DMS79 treated with DMSO at 0.1 percent for 48 hours (cell line): ENCODE measurements at places on chromosomes 7 and 10.

DNA sequence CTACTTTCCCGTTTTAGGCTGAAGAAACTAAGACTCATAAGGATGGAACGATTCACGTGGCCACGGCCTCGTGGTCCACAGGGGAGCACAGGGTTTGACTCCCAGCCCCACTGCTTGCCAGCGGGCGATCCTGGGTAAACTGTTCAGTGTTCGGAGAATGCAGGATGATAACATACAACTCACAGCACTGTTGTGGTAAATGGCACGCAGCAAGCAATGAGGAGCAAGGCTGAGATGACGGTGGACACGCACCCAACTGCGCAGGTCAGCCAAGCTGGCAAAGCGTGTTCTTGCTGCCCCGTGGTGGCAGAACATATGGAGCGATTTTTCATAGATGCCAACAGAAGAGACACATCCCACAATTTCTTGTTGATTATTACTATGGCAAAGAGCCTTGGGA lies 272.7 kb downstream of the DNAJB6 start:
- DNase-seq: no peak

DNA sequence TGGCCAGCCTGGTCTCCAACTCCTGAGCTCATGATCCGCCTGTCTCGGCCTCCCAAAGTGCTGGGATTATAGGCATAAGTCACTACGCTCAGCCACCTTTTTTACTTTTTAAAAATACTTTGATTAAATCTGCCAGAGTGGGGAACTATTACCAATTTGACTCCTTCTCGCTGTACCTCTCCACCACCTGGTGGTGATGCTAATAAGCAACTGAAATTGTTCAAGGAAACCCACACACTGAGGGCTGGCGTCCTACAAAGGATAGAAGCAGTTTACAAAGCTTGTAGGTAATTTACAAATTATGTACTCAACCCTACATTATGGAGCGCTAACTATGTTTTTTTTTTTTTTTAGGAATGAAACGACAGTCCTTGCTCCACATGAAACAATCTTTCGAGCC lies 111.1 kb downstream of the CPED1 start:
- DNase-seq: no peak

DNA sequence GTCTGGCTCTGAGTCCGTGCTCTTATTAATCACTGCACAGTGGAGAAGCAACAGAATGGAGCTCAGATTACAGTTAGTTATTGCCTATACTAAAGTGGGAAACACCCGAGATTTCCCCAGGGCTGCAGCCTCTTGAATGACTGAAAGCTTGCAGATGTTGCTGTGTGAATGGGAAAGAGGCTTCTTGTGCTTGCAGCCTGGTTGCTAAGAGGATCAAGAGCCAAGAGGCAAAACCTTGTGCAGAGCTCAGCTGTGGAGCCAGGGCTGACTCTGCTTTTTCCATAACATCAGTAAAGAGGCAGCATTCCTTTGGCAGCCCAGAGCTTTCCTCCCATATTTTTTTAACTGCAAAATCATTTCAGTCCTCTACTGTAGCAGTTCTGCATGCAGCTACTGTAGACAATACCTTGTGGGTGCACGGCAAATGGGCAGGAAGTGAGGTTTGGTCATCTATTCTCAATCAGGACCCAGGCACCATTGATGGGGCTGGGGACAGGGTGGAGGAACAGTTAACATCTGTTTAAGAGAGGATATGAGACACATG lies 86.5 kb downstream of the RALA start:
- DNase-seq: peak; percentile 88

GRCh38 chr7:18521945-18522566 lies 26.5 kb downstream of the HDAC9 start:
- DNase-seq: no peak

GRCh38 chr10:78894841-78895195 lies 173.9 kb upstream of the ZMIZ1 start:
- no peak for DNase-seq

- no peak for DNase-seq
Observed at GRCh38 chr10:72067463-72068125, 20.8 kb downstream of the SPOCK2 start.

GRCh38 chr7:160958-161725 lies 31.2 kb upstream of the FAM20C start:
- no peak for DNase-seq

GRCh38 chr7:20785157-20786048 lies 1.3 kb downstream of the SP8 start:
- peak; percentile 47 for DNase-seq

DNA sequence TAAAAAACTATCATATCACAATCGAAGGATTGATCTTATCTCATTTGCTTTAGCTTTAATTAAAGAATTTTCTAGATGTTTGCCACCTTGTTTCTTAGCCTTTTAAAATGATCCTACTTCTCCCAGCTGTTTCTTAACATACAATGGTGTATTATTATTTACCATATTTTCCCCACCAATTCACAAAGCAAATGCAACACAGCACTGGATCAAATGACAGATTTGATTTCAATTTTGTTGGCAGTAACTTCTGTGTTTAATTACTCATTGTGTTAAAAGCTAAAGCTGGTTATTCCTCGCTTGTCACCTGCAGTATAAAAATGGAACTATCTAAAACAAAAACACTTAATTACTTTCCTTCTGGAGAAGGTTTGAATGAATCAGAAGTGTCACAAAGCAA lies 19.6 kb downstream of the SVIL start:
- no peak for DNase-seq

GRCh38 chr7:135690566-135690965 lies 28.3 kb downstream of the STMP1 start:
- no peak for DNase-seq

GRCh38 chr7:45663167-45663921 lies 89.2 kb downstream of the ADCY1 start:
- DNase-seq: no peak

- DNase-seq: no peak
Observed at GRCh38 chr10:16606421-16606820, 84.7 kb upstream of the C1QL3 start.
